ENCODE measurements at places on chromosomes 5 and 9.

DNA sequence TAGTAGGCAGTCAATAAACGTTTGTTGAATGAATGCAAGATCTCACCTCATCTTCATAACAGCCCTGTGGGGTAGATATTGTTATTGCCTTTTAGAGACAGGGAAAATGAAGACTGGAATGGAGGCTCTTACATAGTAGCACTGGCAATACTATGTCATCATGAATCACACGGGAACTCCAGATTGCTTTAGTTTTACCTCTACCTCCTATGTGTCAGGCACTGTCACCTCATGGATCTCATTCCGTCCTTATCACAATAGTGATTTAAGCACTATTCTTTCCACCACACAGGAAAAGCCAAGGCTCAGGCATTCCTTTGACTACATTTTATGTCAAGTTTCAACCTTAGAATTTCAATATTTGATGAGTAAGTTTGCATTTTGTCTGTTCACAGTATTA, 2.9 kb upstream of the EPB41L4B start:
- no peak for DNase-seq

GRCh38 chr5:33964132-33964700, 20.3 kb downstream of the SLC45A2 start:
- DNase-seq: no peak

DNA sequence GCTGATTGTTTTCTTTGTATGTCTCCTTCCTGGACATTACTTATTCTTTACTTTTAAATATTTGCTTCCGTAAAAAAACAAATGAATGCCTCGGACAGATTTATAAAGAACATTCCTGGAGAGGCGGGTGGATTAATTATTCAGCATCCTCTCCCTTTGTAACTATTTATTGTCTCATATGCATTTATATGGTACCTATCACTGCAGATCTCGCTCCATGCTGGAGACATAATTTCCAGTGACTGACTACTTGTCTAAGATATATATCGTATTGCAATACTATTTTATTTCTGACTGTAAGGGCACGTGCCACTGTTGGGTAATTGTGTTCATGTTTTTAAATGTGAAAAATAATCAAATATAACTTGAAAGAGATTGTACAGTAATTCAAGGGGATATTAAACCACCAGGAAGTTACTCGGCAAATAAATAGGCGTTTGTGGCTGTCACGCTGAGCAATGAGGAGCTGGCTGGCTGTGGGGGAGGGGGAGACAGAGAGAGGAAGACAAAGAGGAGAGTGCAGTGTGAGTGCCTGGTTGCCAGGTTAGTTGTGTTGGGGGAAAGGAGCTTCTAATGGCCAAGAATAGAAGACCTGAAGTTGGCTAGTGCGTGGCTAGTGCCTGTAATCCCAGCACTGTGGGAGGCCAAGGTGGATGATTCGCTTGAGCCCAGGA, 131.8 kb upstream of the GABRP start:
- DNase-seq: no peak

DNA sequence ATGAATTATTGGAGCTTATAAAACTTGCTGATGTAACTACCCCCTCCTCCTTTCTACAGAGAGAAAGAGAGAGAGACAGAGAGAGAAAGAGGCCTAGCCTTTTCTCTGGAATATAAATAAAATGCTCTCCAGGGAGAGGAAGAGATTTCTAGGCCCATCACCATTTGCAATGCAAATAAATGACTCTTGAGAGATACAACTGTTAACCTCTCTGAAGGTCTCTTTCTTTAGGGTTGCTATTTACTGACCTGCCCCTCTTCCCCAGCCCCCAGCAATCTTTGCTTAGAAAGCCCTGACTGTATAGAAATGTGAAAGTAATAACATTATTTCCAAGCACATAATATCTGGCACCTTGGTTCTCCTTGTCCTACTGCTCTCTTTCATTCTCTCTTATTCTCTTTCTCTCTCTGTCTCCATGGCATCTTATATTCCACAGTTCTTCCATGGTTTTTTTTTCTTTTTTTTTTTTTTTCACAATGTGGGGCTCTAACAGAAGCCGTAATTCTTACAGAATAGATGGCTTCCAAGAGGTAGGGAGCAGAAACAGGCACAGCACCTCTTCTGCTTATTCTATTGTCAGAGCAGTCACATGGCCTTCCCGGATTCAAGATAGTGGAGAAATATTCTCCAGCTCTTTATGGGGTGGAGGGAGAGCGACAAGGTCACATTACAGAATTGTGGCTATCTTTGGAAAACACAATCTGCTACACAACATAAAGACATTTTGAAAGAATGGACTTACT, 1087.9 kb upstream of the NUDT12 start:
- DNase-seq: no peak

- DNase-seq: no peak
Measured at GRCh38 chr9:70028287-70028686, 15.4 kb upstream of the MAMDC2 start.

DNA sequence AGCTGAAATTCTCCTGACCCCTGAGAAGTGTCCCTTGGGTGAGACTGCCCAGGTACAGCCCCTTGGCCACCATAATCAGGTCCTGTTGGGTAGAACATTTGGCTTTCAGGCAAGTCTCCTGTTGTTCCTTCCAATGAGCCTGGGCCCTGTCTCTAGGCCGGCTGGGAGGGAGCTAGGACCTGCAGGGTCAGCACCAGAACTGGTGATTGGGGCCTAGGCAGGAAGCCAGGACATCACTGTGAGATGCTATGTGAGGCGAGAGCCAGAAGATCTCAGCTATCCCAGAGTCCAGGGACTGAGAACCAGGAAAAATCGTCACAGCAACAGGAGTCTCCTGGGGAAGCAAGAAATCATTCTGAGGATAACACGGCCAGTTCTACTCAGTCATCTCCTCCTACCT, 51.5 kb downstream of the PCDH1 start:
- DNase-seq: no peak

Data from stimulated activated CD4-positive, alpha-beta T cell treated with anti-CD3 and anti-CD28 coated beads, Interleukin-1b, Interleukin-23, amount 100 ng/mL, for 1 hour (primary cell).